ENCODE measurements at places on chromosomes 1 and 21. TPM values are rescaled to one million over a fixed set of nuclear protein-coding genes. Genes with fewer than 3 reads are reported as not detected.

GRCh38 chr1:44822981-44823451 lies 14.7 kb downstream of the BTBD19 start:
- no peak overlapping the region for H3K4me3 ChIP-seq
- no peaks in the 10 kb centered on the region for H3K27me3 ChIP-seq
- H3K4me1 ChIP-seq, result no peaks in the 10 kb centered on the region
- no peak for DNase-seq
- H3K36me3 ChIP-seq, result no peaks in the 10 kb centered on the region

DNA sequence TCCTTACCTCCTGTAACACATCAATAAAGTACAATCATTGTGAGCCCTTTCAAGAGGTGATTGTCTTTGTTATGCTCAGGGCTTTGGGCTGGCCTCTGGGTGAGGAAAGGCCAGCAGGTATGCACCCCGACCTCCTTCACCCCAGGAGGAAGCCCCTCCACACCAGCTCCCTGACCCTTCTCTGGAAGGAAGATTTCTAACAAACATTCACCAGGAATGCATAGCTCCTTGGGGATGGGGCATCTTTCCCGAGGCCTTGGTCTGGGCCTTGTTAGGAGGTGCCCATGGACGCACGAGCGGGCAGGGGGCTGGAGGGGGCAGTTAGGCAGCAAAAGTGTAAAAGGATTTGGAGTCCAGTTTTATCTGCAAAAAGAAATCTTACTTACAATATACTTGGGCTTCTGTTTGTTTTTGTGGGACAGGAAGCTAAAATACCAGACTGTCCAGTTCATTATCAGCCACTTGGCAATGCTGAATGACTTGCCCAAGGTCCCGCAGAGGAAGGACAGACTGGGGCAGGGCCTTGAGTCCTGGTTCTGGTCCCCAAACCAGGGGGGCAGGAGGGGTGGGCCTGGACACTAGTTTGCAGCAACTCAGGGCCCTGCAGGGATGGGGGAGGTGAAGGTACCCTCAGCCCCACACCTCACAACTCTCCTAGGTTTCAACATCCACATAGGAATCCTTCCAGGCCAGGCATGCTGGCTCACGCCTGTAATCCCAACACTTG lies 10.1 kb downstream of the ZC3H12A start:
- no peak for DNase-seq
- H3K4me3 ChIP-seq, result no peak overlapping the region
- H3K27ac ChIP-seq, result peak overlapping the region; percentile 73
- peaks cover 48% of the 10 kb centered on the region for H3K36me3 ChIP-seq
- peaks cover 48% of the 10 kb centered on the region for H3K4me1 ChIP-seq

- H3K4me1 ChIP-seq, result no peaks in the 10 kb centered on the region
- no peak for DNase-seq
- H3K27ac ChIP-seq, result no peak overlapping the region
- H3K36me3 ChIP-seq, result peaks cover 7% of the 10 kb centered on the region
- no peak overlapping the region for H3K4me3 ChIP-seq
Observed at GRCh38 chr1:23779826-23780371, 1.7 kb downstream of the PITHD1 start.

DNA sequence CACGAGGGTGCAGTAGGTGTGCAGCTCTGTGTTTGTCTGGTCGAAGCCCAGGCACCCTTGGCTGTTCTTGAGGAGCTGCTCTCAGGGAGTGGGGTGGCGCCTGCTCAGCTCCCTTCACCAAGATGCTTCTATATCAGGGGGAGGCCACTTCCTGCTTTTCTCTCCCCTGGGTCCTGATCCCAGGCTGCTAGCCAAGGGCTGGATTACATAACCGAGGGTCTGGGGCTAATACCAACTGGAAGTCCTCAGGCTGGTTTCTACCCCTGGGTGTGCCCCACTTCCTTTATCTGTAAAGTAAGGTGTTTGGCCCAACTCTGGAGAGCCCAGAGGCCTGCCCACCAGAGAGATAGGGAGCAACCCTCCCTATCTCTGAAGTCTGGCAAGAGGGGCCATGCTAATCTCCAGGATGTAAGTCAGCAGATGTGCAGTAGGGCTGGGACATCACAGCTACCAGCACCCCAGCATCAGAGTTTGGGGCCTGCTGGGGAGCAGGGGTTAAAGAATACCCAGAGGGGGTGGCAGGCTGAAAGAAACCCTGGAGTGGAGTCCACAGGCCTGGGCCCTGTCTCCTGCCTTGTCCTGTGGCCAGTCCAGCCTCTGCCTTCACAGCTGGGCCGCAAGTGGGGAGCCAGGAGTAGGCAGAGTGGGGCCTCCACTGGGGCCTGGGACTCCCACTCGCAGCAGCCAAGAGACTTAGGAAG lies 2.1 kb downstream of the SELENBP1 start:
- peak overlapping the region; percentile 79 for H3K27ac ChIP-seq
- H3K4me3 ChIP-seq, result no peak overlapping the region
- peak; percentile 60 for DNase-seq
- no peaks in the 10 kb centered on the region for H3K27me3 ChIP-seq

- no peak overlapping the region for H3K4me3 ChIP-seq
- DNase-seq, result no peak
- no peaks in the 10 kb centered on the region for H3K36me3 ChIP-seq
- no peaks in the 10 kb centered on the region for H3K27me3 ChIP-seq
Observed at GRCh38 chr1:242404296-242404695, 120.2 kb downstream of the PLD5 start.

GRCh38 chr1:26554781-26555180 lies 25.2 kb downstream of the RPS6KA1 start:
- H3K4me3 ChIP-seq, result no peak overlapping the region
- no peak overlapping the region for H3K27ac ChIP-seq
- DNase-seq, result no peak
- no peaks in the 10 kb centered on the region for H3K36me3 ChIP-seq
- H3K27me3 ChIP-seq, result no peaks in the 10 kb centered on the region
- H3K4me1 ChIP-seq, result no peaks in the 10 kb centered on the region

DNA sequence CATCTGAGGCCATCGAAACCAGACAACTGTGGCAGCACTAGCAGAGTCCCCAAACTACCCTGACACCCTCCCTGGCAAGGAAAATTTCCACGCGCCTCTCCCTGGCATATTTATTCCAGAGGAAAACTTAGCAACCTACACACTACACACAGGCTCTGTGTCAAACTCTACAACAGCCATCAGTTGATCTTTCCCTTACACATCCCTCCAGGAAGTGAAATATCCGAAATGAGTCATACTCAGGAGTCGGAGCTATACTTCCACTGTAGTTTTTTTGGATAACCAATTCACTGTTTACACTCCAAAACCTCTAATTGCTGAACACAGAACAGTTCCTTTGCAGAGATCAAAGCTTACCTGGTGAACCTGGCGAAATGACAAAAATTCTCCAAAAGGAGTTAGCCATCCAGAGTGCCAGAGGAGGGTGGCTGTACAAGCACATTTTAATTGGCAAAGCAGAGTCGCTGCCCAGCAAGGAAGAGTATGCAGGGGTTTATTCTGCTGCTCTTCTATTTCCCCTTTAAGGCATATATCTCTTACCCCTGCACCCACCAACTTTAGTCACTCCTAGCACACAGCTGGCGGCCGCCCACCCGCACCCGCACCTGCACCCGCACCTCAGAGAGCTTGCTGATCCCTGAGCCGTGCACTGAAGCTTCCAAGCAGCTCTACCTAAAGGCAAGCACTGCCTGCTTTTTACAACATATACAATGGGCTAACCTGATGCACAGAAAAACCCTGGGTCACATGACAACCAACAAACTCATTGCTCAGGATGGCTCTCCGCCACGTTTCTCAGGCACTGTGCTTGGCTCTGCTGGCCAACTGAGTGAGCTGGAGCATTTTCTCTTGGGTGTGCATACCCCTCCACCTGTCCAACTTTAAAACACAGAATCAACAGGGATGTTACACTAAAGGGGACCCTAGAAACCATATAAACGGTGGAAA lies 54.9 kb downstream of the CAPZB start:
- H3K4me3 ChIP-seq, result no peak overlapping the region
- peak overlapping the region; percentile 69 for H3K27ac ChIP-seq
- H3K27me3 ChIP-seq, result no peaks in the 10 kb centered on the region

DNA sequence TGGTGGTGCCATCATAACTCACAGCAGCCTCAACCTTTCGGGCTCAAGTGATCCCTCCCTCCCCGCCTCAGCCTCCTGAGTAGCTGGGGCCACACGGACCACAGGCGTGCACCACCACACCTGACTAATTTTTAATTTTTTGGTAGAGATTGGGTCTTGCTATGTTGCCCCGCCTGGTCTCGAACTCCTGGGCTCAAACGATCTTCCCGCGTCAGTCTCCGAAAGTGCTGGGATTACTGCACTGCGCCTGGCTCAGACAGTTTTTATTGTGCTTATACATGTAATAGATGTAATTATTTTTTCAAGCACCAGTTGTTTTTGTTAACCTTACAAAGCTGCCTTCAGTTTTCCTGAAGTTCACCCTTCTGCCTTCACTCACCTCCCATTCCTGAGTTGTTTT lies 38.0 kb upstream of the HMGN1 start:
- H3K27me3 ChIP-seq, result no peaks in the 10 kb centered on the region
- no peak overlapping the region for H3K4me3 ChIP-seq
- no peak for DNase-seq
- H3K36me3 ChIP-seq, result peaks cover 3% of the 10 kb centered on the region

DNA sequence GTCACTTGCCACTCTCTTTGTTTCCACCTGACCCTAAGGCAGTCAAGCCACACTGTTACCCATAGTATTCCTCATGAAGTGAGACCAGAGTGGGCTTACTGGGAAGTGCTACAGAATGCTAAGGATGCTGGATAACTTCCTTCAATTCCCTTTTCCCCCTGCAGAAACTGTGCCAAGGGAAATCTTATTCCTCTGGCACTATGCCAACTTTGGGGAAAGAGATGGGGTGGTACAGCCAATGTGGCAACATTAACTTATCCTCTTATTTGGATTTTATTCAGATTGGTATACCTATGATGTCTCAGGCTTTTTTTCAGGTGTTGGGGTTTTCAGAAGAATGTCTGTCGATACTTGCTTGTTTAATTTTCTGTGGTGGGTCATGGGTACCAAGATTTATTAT lies 599.4 kb upstream of the PBX1 start:
- H3K36me3 ChIP-seq, result no peaks in the 10 kb centered on the region
- no peak for DNase-seq
- no peaks in the 10 kb centered on the region for H3K27me3 ChIP-seq
- no peaks in the 10 kb centered on the region for H3K4me1 ChIP-seq
- H3K4me3 ChIP-seq, result no peak overlapping the region

DNA sequence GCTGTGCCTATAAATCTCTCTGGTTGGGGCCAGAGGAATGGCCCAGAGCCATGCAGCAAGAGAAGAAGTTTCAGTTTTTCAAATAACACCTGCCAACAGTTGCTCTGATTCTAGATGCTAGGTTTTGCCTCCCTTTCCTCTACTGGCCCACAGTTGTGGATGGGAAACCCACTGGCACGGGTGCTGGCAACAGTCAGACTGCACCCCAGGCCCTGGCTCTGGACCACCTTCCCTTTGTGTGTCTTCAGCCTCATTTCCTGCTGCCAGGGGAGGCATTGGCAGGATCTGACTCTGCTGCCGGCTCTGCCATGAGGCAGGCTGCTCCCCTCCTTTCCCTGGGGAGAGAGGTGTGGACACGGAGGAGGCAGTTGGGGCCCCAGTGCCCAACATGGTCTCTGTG lies 142.0 kb downstream of the IGSF21 start:
- no peaks in the 10 kb centered on the region for H3K27me3 ChIP-seq
- DNase-seq, result no peak
- no peaks in the 10 kb centered on the region for H3K36me3 ChIP-seq
- H3K4me1 ChIP-seq, result no peaks in the 10 kb centered on the region
- H3K4me3 ChIP-seq, result no peak overlapping the region
- no peak overlapping the region for H3K27ac ChIP-seq

DNA sequence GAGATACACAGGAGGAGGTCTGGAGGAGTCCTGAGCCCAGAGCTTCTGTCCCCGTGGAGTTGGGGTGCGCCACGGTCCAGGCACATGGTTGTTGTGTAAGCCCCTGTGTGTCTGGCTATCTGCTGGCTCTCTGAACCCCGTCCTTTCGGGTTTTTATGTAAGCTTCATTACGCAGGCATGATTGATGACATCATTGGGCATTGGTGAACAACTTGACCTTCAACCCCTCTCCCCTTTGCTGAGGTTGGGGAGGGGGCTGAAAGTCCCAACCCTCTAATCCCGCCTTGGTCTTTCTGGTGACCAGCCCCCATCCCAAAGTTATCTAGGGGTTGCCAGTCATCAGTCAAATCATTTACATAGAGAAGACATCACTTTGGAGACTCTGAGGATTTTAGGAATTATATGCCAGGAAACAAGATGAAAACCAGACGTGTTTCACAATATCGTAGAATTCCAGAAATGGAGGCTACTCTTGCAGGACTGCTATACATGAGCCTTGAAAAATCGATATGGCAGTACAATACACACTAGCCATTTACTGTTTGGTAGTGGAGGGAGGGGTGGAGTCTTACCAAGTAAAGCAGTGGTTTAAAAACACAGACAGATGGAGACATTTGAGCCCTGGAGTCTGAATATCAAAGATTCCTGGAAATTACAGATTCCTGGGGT lies 69.8 kb upstream of the SCAF4 start:
- H3K27ac ChIP-seq, result no peak overlapping the region
- H3K27me3 ChIP-seq, result no peaks in the 10 kb centered on the region
- no peaks in the 10 kb centered on the region for H3K4me1 ChIP-seq

GRCh38 chr1:98704474-98704873 lies 43.0 kb downstream of the SNX7 start:
- no peak overlapping the region for H3K4me3 ChIP-seq
- no peaks in the 10 kb centered on the region for H3K36me3 ChIP-seq
- H3K27ac ChIP-seq, result no peak overlapping the region
- no peaks in the 10 kb centered on the region for H3K27me3 ChIP-seq
- no peak for DNase-seq
- no peaks in the 10 kb centered on the region for H3K4me1 ChIP-seq

DNA sequence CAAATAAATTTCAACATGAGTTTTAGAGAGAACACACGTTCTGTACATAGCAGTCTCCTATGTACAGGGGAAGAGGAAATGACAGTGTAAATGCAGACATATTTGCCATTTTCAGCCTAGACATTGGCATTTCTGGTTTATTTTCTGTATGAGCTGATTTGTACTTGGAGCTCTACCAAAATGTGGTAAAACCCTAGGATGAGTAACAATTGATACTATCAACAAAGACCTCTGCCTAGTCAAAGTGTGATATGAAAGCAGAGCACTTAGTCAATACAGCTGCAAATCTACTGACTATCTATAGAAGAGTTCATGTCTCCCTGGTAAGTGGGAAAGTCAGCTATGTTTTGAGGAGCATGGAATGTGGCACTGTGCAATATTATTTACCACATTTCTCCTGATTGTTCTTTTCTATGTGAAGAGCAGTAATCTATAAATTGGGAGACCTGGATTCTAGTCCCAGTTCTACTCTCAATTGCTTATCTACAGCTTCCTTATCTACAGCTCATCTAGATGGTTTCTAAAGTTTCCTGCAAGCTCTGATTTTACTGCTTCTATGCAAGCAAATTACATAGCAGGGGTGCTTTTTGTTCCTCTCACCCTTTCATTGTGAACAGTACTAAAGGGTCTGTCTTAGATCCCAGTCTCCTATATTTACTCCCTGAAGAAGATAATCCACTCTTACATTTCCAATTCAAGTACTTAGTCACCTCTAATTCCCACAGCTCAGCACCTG lies 334.2 kb downstream of the NTNG1 start:
- no peak for DNase-seq
- H3K4me3 ChIP-seq, result no peak overlapping the region
- H3K36me3 ChIP-seq, result no peaks in the 10 kb centered on the region
- H3K4me1 ChIP-seq, result no peaks in the 10 kb centered on the region

FCRL6 gene
- total RNA-seq, result not detected

SH3BGR gene
- 43.2 TPM for total RNA-seq

S100A13 gene
- total RNA-seq, result 114 TPM

WASF2 gene
- 20.7 TPM for total RNA-seq

ZFP69B gene
- 0.59 TPM for total RNA-seq

OR10K1 gene
- total RNA-seq, result not detected

S100A8 gene
- 19.1 TPM for total RNA-seq

CTSK gene
- total RNA-seq, result 9.4 TPM

Measured in right atrium auricular region (tissue), 2 donors.